Esophagus squamous epithelium (tissue), 5 donors: ENCODE measurements at places on chromosomes 13 and 19. TPM values are rescaled to one million over a fixed set of nuclear protein-coding genes. Genes with fewer than 3 reads are reported as not detected.

The SHISA7 gene
- total RNA-seq: not detected

The ZNF154 gene
- total RNA-seq: 1.5 TPM

The SIGLEC8 gene
- total RNA-seq: 2.5 TPM

The PLK5 gene
- total RNA-seq: not detected

The F7 gene
- total RNA-seq: not detected

The RNF113B gene
- not detected for total RNA-seq

The KLK2 gene
- not detected for total RNA-seq

The ZNF726 gene
- total RNA-seq: 3.4 TPM

The BBC3 gene
- total RNA-seq: 2.7 TPM

The F2RL3 gene
- total RNA-seq: 1.1 TPM

The ZNF556 gene
- total RNA-seq: 3.2 TPM

The OR4F17 gene
- total RNA-seq: not detected

The ADGRE1 gene
- 0.38 TPM for total RNA-seq

The IRF2BP1 gene
- total RNA-seq: 19.4 TPM

The FFAR1 gene
- not detected for total RNA-seq

The SIGLECL1 gene
- total RNA-seq: not detected

The WDR87 gene
- total RNA-seq: not detected

The ZNF575 gene
- not detected for total RNA-seq

The USHBP1 gene
- 0.70 TPM for total RNA-seq

The PGLYRP2 gene
- not detected for total RNA-seq

The IGFL2 gene
- not detected for total RNA-seq

The N4BP2L1 gene
- total RNA-seq: 2.2 TPM

The BABAM1 gene
- total RNA-seq: 55.8 TPM

The LSR gene
- 113 TPM for total RNA-seq

The UBE2L5 gene
- 0.19 TPM for total RNA-seq

The CCDC8 gene
- 0.53 TPM for total RNA-seq

The ZNF805 gene
- 8.7 TPM for total RNA-seq

The CEACAM20 gene
- not detected for total RNA-seq

The PGLYRP1 gene
- total RNA-seq: not detected

The PRTN3 gene
- total RNA-seq: not detected

The KLK4 gene
- total RNA-seq: not detected

The MISP gene
- not detected for total RNA-seq

The ZIC2 gene
- total RNA-seq: not detected

The ZNF253 gene
- 0.95 TPM for total RNA-seq
